ENCODE measurements at places on chromosomes 11 and 22.

DNA sequence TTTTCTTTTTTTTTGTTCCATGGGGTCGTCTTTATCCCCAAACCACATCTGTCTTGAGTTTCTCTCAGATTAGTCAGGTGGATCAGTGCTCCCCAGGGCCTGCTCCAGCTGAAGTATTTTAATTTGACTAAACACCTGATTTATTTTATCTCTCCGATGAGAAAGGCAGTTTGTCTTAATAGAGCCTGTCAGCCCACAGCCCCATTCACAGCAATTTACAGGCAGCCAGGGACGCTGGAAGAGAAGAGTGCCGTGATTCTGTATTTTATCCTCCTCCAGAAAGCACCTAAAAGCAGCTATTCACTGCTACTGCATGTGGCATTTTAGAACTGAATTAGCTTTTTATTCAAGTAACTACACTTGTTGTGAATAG lies 164.5 kb downstream of the SOX6 start:
- DNase-seq, result no peak

DNA sequence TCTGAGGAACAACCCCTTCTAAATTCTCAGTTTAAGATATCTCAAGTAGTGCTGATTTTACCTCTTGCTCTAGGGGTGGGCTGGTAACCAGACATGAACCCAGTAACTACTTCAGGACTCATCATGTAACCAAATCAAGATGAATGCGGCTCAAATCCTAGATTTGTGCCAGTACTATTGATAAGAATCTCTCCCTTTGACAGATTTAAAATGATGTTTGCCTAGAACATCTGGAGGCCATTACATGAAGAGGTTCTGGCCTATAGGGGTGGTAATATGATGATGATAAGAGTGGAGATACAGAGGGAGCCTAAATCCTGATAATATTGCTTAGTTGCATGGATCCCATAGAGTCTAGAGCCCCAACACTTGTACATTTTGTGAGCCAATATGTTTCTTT lies 672.6 kb upstream of the ANO5 start:
- DNase-seq, result no peak

DNA sequence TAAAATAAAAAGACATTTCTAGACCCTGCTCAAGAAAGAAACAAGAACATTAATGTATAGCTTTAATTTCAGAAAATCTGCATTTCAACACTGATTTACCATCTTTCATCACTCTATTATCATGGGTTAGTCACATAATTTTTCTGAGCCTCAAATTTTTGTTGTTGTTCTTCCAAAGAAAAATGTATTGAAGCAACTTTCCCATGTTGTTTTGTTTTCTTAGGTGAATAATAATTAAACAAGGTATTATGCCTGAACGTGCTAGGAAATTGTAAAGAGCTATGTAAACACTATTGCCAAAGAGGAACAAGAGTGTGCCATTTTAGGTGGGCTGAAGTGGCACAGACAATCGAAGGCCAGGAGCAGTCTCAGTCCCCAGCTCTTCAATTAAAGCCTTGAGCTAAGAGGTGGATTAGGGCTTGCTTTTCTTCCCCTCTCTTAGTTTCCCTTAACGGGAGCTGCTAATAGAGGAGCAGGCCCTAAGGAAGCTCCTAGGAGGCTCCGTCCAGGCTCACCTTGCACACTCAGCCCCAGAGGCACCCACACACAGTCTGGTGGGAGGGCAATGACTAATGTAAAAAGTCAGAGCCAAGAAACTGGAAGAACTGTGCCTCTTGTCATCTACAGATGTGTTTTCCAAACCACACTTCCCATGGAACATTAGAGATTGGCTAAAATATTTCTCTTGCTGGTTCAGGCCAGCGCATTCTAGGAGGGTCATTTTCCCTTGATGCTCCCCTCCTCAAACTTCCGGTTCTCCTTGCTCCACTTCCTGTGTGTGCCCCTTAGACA lies 8.8 kb upstream of the UBASH3B start:
- no peak for DNase-seq

DNA sequence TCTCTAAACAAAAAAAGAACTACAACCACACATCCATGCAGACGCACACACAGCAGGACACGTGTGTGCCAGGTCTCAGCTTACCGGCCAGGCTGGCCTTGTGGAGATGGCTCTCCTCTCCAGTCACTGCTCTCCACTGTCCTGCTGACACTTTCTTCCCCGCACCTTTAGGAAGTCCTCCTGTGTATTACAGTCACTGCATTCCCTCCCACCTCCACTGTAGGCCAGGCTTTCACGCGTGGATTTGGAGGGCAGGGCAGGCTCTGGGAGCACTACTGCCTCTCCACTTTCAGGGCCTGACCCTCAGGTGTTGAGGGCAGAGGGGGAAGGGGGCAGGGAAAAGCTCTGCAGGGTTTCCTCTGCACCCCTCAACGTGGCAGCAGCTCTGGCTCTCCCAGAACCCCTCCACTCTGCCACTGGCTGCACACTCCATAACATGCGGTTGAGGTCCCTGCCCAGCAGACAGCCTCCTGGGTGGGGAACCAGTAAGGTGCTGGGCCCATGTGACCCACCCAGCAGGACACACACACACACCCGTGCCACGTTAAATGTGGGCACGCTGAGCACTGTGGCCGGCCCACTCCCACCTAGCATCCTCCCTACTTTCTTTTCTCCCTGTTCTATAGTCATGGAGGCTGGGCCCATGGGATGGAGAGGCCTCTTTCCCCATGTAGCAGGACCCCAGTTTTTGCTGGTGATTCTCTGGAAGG lies 107.0 kb upstream of the PITPNB start:
- no peak for DNase-seq

DNA sequence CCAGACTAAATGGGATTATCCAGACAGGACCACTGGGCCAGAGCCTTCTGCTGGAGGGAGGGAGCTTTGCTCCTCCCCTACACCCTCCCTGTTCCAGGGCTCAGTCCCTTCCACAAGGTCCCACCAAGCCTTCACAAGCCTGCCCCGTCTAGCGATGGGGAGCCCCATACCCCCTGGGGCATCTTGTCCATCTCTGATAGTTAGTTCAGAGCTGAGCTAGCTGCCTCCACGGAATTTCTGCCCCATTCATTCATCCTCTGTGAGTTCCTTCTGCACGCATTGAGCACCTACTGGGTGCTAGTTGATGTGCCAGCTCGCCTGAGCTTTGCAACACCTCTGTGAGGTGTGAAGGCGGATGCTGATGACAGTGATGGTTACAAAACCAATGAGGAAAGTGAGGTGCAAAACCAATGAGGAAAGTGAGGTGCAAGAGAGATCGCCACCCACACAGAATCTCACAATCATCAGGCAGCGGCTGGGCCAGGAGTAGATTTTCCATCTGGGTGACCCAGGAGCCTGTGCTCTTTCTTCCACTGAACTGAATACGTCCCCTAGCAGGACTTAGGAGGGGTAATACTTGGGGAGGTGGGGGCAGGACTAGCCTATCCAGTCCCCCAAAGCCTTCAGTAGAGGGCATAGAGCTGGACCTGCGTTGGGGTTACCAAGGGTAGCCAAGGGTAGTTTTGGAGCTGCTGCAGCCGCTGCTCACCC lies 21.5 kb upstream of the CBX7 start:
- DNase-seq, result no peak

DNA sequence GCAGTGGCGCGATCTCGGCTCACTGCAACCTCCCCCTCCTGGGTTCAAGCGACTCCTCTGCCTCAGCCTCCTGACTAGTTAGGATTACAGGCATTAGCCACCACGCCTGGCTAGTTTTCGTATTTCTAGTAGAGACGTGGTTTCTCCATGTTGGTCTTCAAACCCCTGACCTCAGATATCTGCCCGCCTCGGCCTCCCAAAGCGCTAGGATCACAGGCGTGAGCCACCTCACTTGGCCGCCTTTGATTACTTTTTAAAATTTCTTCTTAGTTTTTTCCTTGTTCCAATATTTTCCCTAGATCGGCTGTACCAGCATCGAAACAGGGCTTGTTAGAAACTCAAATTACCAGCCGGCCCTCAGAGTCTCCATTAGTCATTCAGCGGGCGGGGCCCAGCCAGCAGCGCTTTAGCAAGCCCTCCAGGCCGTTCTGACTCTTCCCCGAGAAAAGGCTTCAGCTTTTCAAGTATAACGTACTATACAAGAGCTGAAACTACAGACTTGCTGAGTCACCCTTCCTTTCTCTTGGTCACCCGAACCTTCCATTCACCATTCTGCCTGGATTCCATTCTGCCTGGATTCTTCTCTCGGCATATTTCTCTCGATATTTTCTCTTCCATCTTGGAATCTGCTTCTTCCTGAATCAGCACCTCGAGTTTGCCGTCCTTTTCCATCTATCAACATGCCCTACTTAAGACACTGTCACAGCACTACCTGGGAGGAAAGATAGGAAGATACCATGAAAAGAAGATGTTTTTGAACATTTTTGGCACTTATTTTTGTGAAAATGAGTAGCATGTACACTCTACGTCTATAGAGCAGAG lies 6.7 kb upstream of the CAPRIN1 start:
- DNase-seq, result peak; percentile 43

DNA sequence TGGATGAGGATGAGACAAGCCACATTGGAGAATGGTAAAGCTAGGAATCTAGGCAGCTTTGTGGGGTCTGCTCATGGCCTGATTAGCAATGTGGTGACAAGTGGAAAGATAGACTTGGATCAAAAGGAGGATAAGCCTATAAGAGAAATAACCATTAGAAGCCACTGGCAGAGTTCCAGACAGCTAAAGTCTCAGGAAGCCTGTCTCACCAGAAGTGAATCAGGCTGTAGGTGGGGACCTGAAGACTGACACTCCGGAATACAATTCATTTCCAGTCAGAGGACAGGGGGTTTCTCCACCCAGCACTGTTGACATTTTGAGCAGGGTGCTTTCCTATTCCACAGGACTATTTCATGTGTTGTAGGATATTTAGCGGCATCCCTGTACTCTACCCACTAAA lies 129.7 kb downstream of the ARHGAP42 start:
- no peak for DNase-seq

DNA sequence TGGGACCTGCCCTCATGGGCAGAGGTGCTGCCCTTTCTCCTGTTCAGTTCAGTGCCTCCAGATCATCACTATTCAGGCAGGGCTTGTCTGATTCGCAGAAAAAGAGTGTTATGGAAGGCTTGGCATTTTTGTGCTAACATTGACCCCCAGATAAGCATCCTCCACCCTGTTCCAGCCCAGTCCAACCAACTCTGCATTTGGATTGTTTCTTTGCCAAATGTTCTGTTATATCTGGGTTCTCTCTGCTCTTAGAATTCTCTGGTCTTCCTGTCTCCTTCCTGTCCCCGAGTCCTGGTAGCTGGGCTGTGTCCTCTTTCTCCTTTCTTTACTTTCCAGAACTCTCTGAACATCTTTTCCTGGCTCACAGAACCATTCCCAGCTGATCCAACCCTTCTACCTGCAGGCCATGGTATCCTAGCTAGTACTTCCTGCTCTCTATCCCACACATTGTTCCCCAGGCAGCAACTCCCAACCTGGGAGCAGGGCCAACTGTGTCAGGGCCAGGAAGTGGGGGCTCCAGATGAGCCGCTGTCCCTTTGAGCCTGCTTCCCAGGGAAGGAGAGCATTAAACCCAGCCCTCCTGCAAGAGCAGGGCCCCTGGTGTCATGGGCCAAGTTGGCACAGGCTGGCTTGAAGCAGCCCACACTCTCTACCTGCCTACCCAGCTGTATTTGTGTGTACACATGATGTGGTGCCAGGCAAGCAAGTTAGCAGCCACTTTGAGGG lies 280.7 kb upstream of the CADM1 start:
- DNase-seq, result no peak

DNA sequence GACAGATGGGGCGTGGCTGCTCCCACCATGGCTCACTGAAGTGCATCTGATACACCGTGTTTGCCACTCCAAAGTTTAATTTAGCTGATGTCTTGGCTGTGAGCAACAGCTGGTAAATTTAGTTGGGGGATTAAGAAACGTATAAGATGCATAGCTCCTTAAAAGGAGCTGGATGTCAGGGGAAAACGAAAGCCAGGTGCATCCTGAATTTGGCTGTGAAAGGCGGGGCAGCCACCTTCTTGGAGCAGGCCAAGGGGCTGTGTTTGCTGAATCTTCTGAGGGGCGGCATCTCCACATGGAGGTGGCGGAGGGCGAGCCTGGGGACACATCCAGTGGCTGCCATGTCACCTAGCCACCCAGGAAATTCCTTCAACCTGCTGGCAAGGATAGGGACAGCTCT lies 20.7 kb upstream of the NCF4 start:
- DNase-seq, result no peak

GRCh38 chr11:45913514-45913913 lies 4.2 kb downstream of the PEX16 start:
- no peak for DNase-seq

DNA sequence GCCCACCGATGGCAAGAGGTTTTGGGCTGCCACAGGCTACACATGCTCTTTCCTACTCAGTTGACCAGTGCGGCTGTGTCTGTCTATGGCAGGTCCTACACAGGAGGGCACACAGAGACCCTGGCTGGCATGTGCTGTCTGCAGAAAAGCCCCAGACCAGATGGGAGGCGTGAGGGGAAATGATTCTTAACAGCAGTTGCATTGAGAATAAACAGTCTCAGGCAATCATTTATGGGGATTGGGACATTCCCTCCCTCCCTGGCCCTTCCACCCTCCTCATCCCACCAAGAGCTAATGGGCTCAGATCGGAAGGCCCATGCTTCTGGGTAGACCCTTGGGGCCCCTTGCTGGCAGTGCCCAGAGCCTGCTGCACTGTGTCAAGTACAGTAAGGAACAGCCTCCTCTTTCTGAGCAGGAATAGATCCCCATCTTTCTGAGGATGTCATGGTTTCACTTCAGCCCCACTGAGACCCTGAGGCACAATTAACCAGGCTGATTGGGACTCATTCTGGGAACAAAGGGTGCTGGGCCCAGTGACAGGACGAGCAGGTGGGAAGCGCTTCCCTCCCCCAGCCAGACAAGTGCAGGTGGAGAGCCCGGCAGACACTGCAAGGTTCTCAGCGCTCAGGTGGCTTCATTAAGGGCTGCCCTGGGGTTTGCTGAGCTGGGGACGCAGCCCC lies 28.3 kb downstream of the TSPAN18 start:
- no peak for DNase-seq

GRCh38 chr11:83863272-83863671 lies 577.1 kb upstream of the CCDC90B start:
- no peak for DNase-seq

DNA sequence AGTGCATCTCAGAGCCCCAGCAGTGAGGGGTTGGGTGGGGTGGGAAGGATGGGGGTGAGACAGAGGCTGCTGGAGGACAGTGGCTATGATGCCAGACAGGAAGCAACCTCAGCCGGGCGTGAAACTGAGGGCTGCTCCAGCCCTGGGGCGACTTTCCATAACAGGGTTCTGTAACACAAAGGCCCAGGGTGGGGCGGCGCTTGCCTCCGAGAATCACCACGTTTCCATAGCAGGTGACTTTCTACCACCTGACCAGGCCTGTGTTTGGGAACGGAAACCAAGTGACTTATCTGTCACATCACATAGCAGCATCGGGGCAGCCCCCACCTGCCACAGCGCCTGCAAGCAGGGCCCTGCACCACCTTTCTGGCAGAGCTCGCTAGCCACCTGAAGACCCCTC lies 85.8 kb downstream of the TRMU start:
- DNase-seq, result peak; percentile 8

Data from glutamatergic neuron (in vitro differentiated cells).